ENCODE measurements at places on chromosomes 7 and 10. TPM values are rescaled to one million over a fixed set of nuclear protein-coding genes. Genes with fewer than 3 reads are reported as not detected.

Gene MET
- 33.5 TPM for total RNA-seq

Gene CUBN
- 14.9 TPM for total RNA-seq

Gene TAS2R41
- not detected for total RNA-seq

Gene CCDC3
- 1.5 TPM for total RNA-seq

Gene RASA4B
- total RNA-seq: 8.3 TPM

Gene OPALIN
- not detected for total RNA-seq
